ENCODE measurements at places on chromosomes 11 and 22.

GRCh38 chr11:786235-787083 lies 3.4 kb downstream of the CEND1 start:
- no peak for DNase-seq

DNA sequence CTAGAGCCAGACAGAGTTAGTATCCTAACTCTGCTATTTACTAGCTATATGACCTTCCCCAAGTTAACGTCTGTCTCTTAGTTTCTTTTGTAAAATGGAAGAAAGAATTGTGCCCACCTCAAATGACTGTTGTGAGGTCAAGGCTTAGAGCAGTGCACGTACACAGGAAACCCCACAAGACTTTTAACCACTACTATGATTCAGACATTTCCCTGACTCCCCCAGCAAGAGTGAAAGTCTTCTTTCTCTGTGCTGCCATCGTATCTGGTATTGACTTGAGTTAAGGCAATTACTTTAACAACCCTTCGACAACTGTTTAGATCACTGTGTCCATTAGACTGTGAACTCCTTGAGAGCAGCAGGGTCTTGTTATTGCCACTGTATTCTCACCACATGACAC lies 2.6 kb upstream of the OR52W1 start:
- DNase-seq, result no peak

DNA sequence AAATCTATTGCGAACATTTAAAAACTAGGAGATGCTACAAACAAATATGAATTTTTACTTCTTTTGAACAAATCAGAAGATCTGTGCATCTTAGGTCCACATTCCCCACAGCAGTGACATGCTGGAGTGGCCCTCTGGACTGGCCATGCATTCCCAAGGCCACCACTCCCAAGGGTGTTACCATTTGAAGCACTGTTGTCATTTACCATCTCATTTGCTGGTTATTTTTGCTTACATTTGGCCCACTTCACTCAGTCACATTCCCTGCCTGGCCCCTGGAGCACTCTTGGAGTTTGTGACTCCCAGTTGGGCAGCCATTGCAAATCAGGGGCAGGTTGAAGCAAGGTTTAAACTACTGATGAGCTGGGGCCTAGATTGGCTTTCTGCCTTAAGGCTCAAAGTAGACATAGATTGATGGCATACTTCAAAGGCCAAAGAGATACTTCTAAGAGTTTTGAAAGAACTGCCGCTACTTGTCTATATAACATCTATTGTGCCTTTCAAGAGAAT lies 8.5 kb upstream of the ZNRF3 start:
- DNase-seq, result no peak

DNA sequence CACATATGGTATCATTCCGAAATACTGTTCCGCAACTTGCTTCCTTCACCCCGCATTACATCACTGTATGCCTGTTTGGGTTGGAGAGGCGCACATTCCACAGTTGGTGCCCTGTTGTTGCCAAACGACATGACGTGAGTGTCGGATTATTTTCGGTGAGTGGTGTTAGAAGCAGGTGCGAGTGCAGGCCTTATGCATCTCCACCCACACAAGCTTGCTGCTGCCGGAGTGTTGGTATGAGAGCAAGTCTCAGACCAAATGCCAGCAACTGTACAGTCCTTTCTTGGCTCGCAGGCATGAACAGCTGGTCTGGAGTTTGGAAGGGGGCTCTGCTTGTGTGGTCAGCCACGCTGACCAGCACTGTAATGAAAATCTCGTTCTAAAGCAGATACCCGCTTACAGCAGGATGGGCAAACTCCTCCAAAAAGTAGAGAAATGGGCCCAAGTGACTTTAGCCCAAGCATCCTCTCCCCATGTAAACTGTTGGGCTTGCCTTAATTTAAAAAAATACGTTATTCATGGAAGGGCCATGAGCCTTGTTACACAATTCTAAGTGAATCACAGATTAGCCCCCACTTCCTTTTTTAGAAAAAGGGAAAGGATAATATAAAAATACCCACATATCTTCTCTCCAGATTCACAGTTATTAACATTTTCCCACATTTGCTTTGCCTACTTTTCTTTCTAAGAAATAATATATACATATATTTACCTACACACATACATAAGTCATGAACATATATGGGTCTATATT lies 48.7 kb upstream of the OR9Q1 start:
- DNase-seq, result no peak

GRCh38 chr11:111476366-111476765 lies 35.8 kb downstream of the BTG4 start:
- DNase-seq, result no peak

- DNase-seq, result no peak
Observed at GRCh38 chr11:62152245-62153086, 28.7 kb downstream of the INCENP start.

- no peak for DNase-seq
Observed at GRCh38 chr11:70078095-70078780, at the start of gene ANO1. Gene ANO1 (plus strand): TSS chr11:70078317. CDS start chr11:70078607, 290 bp downstream.

GRCh38 chr11:126127898-126128297 lies 65.2 kb upstream of the CDON start:
- no peak for DNase-seq

DNA sequence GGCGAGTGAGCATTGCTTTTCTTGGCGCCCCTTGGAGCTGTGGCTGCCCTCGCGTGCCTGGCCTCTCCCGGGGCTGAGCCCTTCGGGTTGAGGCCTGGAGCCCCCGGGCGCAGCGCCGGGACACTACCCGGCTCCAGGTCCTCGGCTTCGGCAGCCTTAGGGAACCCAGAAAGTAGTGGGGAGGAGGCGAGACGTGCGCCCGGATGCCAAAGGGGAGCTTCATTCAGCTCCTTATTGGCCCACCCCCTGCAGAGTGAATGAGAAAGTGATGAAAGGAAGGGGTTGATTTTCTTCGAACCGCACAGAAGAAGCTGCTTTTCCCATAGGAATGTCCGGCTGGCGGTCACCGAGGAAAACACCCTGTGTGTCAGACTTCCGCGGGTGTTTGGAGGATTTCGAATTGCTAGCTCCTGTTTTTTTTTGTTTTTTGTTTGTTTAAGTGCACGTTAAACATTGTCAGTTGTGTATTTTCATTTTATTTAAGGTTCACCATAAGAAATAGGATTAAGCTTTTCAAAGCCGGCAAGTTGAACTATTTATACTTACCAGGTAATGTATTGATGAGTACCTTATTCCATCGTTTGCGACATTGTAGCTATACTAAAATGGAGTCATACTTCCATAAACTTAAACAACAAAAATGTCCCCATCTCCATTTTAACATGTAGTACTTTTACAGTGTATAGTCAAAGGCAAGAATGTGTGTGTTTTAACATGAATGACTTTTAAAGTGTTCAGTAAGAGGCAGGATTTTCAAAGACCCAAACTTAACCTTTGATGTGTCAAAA lies 841 bp upstream of the EIF4G2 start:
- DNase-seq, result no peak

DNA sequence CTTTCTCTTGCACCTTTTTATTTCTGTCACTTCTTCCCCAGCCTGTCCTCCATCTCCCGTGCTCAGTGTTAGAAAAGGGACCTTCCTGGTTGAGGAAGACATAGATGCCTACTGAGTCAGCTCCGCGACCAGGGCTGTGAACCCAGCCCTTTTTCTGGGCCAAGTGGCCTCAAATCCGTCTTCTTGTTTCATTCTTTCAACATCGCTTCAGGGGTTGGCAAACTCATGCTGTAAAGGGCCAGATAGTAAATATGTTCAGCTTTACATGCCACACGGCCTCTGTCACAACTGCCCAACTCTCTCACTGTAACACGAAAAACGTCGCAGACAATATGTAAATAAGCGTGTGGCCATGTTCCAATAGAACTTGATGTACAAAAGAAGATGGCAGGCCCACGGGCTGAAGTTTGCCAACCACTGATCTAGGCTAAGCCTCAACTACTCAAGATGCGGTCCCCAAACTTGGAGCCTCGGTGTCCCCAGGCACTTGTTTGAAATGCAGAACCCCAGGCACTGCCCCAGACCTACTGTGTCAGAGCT lies 338.4 kb downstream of the MN1 start:
- DNase-seq, result no peak
